ENCODE measurements at places on chromosomes 7 and 10.

GRCh38 chr10:91335147-91335546 lies 75.0 kb upstream of the HECTD2 start:
- DNase-seq: no peak

DNA sequence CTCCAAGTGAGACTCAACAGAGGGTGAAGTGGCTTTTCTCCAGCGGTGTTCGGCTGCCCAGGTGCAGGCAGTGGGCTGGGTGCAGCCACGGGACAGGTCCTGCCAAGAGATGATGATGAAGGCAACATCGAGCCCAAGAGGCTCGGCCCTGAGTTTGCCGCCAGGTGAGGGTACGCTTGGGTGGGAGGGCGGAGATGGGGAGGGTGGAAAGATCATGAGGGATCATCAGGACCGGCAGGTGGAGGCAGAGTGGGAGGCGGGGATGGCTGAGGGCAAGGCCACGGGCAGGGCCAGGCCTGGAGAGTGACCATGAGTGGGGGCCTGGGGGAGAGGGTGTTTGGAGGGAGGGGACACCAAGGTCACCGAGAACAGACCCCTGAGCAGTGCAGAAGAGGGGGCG lies 17.8 kb upstream of the AMZ1 start:
- no peak for DNase-seq

GRCh38 chr7:107622429-107622828 lies 38.2 kb upstream of the SLC26A4 start:
- no peak for DNase-seq

DNA sequence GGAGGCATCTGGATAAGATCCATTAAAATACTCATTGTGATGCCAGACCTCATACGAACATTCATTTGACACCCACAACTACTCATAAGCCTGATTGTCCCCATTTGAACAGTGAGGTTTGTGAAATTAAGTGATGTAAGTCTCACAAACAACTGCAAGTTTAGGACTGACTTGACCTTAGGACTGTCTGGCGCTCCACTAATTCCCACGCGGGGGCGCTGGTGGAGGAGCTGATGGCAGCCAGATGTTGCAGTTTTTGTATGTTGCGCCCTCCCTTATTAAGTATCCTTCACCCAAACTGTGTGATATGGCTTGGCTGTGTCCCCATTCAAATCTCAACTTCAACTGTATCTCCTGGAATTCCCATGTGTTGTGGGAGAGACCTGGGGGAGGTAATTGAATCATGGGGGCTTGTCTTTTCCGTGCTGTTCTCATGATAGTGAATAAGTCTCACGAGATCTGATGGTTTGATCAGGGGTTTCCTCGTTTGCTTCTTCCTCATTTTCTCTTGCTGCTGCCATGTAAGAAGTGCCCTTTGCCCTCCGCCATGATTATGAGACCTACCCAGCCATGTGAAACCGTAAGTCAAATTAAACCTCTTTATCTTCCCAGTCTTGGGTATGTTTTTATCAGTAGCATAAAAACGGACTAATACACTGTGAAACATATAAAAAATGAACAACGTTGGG lies 20.3 kb upstream of the TIAL1 start:
- DNase-seq: no peak

DNA sequence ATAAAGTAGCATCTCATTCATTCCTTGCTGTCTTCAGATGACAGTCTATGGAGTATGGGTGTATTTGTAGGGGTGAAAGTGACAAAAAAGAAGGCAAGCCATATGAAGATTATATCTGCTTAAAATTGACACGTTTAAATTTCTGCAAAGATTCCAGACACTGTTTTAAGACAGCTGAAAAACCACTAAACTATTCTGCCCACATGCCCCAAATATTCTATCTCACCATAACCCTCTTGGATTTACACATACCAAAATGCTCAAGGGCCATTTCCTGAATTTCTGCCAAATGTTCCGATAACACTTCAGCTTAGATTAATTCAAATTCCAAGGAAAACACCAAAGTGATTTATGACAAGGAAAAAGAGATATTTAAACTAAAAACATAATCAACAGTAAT lies 99.9 kb upstream of the IL6 start:
- DNase-seq: peak; percentile 23

GRCh38 chr7:138238734-138239659 lies 162.7 kb downstream of the AKR1D1 start:
- no peak for DNase-seq

DNA sequence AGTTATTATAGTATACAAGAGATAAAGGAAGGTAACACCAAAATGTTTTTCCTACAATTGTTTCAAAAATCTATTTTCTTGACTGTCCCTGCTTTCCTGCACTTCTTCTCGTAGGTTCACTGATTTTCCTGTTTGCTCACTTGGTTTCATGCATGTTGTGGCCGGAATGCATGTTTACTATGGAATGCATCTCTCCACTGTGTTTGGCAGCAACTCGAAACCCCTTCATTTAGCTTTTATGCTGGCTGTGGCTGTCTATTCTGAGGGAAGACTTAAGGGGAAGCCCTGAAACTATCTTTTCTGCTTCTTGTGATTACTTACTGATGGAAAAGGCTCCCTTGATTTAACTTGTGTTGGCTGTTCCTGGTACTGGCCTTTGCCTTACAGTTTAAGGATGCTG lies 120.3 kb downstream of the NRG3 start:
- no peak for DNase-seq

- no peak for DNase-seq
These were observed 90.1 kb upstream of the NPSR1 start for GRCh38 chr7:34567906-34568305.

GRCh38 chr10:44325157-44325556 lies 59.7 kb downstream of the CXCL12 start:
- DNase-seq: no peak

DNA sequence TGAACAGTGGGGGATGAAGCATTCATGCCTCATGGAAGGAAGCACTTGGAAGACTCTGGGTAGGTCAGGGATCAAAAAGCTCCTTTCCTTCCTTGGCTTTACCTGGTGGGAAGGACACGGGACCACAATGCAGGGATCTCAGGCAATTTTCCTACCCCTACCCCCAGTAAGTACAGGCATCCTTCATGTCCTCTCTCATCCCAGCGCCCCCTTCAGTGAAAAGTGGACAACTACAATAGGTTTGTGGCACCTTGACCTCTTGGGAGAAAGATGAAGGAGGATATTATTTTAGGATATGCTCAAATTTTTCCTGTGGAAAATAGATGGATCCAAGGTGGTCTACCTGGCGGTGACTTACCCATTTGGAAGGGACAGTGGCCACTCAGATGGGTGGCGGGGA lies 16.5 kb downstream of the AFAP1L2 start:
- no peak for DNase-seq

GRCh38 chr10:76550806-76551205 lies 1086.8 kb downstream of the KCNMA1 start:
- DNase-seq: peak; percentile 19

DNA sequence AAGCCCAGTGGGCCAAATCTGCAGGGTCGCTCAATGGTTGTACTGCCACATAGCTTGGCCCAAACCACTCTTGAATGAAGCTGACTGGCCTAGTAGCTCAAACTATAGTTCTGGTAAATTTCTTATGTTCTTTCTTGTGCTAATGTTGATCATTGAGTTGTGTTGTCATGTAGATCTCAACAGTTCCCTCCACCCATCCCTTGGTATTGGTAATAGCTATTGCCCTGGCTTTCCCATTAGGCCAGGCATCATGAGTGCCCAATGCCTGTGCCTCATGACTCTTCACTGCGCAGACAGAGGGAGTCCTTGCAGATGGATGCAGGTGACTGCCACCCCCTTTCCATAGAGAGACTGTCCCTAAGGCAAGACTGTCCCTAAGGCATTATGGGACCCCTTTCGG lies 988.4 kb downstream of the KCNMA1 start:
- no peak for DNase-seq

DNA sequence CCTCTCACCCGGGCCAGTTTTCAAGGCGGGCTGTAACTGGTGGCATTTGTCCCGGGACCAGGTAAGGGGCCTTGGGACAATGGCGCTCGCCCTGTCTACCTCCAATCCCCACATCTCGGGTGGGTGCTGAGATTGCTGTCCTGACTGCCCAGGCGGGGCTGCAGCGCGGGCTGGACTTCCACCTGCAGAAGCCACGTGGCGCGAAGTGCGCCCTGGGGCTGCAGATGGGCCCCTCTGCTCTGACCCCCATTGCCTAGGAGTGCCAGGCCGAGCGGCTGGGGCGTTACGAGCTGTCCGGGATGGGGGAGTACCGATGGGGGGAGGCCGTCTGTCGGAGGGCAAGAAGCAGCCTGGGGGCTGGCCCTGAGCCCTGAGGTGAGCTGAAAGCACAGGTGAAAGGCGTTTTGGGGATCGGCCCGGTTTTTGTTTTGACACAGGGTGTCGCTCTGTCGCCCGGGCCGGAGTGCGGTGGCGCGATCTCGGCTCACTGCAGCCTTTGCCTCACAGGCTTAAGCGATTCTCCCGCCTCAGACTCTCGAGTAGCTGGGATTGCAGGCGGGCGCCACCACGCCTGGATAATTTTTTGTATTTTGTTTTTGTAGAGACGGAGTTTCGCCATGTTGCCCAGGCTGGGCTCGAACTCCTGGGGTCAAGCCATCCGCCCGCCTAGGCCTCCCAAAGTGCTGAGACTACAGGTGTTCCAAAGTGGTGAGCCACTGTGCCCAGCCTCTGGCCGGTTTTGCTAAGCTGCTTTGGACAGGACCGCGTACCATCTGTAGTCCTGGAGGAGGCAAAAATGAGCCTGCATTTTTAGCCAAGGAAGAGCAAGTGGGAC lies at the start of gene SFXN2:
TSS of gene SFXN2 (plus strand) at position 16 of the 835 bp plus-strand sequence. CDS start 12,001 bp downstream, outside the sequence.
- DNase-seq: no peak

- DNase-seq: peak; percentile 72
These were observed 84.8 kb upstream of the COL13A1 start for GRCh38 chr10:69716711-69717560.

DNA sequence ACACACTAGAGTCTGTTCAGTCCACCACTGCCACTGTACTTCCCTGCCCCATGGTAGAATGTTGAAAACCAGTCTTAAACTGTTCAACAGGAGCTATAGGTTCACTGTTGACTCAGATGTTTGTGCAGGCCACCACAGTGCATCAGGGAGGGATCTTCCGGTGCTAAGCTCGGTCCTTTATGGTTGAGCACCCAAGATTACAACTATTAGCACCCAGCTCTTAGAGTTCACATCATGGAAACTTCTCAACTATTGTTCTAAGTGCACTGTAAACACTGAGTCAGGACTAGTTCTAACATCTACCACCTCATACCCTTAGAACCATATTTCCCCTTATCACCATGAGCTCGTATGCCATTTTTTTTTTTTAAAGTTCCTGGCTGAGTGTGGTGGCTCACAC lies 97.1 kb upstream of the MXI1 start:
- no peak for DNase-seq

- DNase-seq: peak; percentile 28
These were observed 156.3 kb downstream of the PHF14 start for GRCh38 chr7:11130012-11130411.

- DNase-seq: no peak
These were observed 21.6 kb upstream of the WASL start for GRCh38 chr7:123770378-123770777.

DNA sequence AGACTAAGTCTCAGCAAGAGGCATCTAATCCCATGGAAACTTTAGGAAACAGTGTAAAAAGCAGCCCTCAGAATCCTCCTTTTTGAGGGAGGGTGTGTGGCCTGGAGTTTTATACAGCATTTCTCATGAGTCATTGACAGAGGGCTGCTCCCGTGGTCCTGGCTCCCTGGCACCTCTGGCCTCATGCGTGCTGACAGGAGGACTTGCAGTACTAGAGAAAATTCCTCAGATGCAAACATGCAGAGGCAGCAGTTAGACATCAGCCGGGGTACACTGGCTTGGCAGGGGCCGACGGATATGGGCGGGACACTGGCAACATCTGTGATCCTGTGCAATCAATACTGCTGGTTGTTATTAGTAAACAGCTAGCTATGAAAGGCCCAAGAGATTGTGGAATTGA lies 925.1 kb upstream of the CELF2 start:
- no peak for DNase-seq

- DNase-seq: no peak
These were observed 28.6 kb downstream of the RTKN2 start for GRCh38 chr10:62239994-62240393.

DNA sequence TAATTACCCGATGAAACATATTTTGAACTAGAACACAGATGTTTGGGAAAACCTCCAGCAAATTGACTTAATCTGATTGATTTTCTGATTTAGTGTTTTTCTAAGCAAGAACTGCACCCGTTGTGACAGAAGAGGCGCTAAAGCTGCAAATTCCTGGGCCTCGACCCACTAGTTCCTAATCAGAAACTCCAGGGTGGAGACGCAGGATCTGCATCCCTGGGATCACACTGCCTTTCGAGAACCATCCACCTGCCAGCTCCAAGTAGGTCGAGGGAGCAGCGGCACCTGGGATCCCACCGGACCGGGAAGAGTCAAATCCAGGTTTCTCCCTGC lies 136.8 kb upstream of the CDCA7L start:
- no peak for DNase-seq

GRCh38 chr10:102468683-102469082 lies 17.3 kb upstream of the C10orf95 start:
- no peak for DNase-seq

Data from HTR-8/SVneo (cell line).